SJCRH30 (cell line): ENCODE measurements at places on chromosomes 7 and 10.

- DNase-seq: no peak
Observed at GRCh38 chr7:133931053-133931452, 196.1 kb upstream of the LRGUK start.

GRCh38 chr7:38102507-38102906 is 75.5 kb upstream of the STARD3NL start:
- no peak for DNase-seq

DNA sequence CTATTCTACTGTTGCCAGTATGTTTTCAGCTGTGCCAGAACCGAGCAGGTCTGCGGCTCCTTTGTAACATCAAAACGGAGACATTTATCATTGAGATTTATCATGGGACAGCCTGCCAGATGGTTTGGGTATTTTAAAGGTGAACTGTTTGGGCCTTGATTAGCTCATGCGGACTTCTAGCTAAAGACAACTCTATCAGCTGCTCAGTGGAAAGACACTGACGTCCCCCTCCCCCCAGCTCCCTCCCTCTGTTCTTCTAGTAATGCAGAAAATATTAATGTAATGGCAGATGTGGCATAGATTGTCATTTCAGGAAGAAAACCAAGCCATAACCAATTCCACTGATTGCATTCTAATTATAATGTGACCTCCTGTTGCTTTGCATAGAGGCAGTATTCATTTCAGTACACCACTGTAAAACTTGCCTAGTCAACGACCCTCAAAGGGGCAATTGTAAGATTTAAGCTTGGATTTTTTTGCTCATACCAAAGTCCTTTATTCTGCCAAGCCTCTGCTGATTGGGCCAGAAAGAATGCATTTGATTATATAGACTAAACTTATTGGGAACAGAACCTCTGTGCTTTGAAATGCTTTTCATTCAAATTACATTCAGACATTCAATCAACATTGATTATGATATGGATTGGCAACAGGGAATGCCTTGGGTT is 966.8 kb downstream of the LRMDA start:
- DNase-seq: no peak

- DNase-seq: peak; percentile 45
Observed at GRCh38 chr10:11773761-11774441, 31.7 kb downstream of the ECHDC3 start.

DNA sequence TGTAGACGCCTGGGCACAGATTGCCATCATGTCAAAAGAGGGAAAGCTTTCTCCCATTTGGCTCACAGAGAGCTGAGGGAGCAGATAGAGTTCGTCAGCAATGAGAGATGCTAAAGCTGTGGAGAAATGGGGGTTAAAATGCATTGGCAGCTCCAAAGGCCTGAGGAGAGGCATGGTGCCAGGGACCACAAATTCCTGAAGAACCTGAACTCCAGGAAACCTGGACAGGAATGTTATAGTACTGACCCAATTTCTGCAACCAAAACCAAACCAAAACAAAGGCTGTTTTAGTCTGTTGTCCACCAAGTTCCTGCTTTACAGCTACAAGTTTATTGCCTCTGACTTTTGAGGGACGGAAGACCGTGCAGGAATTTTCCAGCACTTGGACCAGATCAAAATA is 575.7 kb downstream of the REEP3 start:
- DNase-seq: no peak

DNA sequence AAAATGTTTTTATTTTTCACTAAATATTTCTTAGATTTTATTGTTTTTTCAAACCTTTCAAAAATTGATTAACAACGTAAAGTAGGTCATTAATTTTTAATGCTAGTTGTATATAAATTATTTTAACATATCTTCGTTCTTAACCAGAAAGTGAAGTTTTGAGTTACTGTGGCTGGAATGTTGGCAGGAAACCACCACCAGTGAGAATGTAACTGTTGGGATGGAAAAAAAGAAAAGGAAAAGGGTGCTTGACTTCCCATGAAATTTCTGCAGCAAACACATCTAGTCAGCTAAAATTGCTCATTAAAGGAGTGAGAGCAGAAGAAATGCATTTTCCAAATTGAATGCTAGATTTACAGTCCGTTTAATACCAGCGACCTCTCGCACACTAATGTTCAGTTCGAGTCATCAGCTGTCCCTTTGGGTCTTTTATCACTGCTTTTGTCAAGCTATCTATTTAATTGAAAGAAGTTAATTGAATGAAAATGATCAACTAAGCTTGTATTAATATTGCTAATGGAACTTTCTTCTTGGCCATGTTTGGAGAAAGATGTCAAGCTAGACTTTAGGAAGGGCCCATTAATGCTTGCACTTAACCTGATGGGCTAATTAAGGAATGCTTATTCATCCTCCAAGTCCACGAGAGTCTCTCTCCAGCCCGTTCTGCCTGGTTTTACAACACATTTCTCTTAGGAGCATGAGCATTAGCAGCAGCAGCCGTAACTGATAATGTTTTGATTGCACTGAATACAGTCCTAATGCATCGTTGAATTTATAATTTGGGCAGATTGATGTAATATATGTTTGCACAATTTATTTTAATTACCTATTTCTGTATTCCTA is 70.1 kb downstream of the UBE3C start:
- DNase-seq: no peak

DNA sequence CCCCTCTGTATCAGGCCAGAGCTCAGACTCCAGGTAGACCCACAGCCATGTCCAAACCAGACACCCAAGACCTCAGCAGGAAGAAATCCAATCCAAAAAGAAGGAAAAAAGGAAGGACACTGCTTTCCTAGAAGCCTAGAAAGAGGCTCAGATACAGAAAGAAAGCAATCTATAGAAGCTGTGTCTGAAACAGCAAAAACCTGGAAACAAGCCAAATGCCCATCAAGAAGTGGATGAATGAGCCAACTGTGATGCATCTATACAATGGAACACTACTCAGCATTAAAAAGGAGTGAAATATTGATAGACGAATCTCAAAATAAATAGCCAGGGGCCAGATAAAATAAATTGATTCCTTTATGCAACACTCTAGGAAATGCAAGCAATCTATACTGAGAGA is 31.6 kb downstream of the GRB10 start:
- DNase-seq: no peak
